Activated T-cell treated with anti-CD3 and anti-CD28 coated beads, Interleukin-2, amount 50 U/mL, for 72 hours (primary cell): ENCODE measurements at places on chromosomes 12 and 14.

DNA sequence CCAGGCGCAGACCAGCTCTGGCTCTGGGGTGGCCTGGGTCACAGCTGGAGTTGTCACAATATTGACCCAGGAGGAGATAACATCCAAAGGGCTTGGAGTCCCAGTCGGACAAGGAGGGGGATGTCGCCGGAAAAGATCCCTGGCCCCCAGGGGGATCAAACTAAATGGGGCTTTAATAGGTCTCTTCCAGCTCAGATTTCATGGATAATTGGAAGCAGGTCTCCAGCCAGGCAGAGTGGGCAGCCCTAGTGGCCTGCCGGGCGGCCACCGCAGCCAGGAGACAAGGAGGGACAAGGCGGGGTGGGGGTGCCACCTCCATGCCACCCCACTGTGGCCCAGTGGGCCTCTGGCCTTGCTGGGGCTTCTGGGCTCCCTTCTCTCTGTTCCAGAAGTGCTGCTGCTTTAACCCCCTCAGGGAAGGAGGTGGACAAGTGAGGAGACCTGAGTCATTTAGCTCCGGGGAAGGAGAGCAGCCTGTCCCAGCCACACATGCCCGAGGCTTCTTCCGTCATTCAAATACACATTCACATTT lies 23.1 kb upstream of the PGF start:
- no peak for DNase-seq

DNA sequence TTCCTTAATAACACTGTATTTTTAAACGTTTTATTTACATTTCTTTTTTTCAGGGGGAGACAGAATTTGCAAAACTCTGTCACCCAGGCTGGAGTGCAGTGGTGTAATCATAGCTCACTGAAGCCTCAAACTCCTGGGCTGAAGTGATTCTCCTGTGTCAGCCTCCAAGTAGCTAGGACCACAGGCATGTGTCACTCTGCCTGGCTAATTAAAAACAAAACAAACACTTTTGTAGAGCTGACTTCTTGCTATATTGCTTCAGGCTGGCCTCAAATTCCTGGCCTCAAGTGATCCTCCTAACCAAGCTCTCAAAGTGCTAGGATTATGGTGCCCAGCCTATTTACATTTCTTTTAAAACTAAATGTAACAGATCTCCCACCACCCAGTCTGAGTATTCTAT lies 12.7 kb downstream of the CPSF6 start:
- peak; percentile 11 for DNase-seq

GRCh38 chr12:126067626-126068329 lies 1002.5 kb downstream of the AACS start:
- DNase-seq = no peak

GRCh38 chr14:30991408-30991807 lies 34.0 kb upstream of the AP4S1 start:
- no peak for DNase-seq

DNA sequence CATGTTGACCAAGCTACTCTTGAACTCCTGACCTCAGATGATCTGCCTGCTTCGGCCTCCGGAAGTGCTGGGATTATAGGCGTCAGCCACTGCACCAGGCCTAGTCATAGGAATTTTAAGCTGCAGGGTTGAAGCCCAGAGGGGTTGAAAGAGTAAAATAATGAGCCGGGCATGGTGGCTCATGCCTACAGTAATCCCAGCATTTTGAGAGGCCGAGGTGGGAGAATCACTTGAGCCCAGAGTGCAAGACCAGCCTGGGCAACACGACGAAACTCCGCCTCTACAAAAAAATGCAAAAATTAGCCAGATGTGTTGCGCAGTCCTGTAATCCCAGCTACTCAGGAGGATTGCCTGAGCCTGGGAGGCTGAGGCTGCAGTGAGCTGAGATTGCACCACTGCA lies 69.6 kb downstream of the GALNT8 start:
- DNase-seq = no peak

DNA sequence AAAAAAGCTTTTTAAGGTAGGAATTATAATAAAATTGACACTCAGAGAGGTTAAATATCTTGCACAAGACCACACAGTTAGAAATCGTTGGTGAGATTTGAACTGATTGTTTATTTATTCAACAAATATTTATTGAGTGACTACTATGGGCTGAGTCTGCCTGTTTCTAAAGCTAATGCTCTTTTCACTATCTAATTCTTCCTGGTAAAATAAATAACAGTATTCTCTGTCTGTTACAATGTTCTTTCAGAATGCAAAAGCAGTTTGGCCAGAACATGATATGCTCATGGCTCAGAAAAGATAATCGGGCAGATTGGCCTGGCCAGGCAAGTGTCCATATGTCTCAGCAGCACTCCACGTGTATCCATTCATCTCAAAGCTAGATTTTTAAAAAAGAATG lies 82.0 kb downstream of the BTG1 start:
- no peak for DNase-seq

GRCh38 chr12:110744601-110745264 lies 2.0 kb upstream of the PPP1CC start:
- DNase-seq = no peak

GRCh38 chr12:62659453-62660295 lies 193.0 kb downstream of the MON2 start:
- no peak for DNase-seq

DNA sequence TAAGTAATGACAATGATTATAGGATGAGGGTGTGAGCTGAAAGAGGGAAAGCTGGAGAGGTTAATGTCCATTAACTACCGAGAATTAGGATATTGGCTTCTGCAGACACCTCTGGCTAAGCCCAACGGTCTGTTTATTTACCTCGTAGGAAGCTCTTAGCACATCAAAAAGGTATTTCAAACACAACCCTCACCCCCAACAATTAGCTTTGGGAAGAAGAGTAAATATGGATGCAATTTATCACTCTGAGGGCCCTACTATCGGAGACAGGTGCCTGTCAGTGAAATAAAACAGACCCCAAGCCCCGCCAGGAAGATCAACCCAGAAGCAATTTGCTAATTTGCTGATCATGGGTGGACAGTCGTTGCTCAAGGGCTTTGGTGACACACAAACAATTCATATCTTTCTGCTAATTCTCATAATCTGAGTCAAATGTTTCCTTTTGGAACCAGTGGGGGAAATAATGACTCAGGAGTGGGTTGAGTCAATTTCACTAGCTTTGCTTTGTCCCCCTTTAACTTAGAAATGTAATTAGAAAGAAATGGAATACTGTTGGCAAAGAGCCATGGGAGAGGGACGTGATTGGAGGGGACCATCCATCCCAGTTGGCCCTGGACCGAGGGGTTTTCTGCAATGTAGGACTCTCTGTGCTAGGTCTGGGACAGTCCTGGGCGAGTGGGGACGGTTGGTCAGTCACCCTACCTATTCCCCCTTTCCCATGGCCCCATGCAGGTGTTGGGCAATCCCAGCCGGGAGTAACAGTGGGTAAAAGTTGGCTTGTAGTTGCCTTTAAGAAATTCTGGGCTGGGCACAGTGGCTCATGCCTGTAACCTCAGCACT lies 99.1 kb upstream of the MED13L start:
- DNase-seq = peak; percentile 11

- DNase-seq = peak; percentile 74
These were observed at the start of gene CPNE6 for GRCh38 chr14:24071144-24071697. TSS of gene CPNE6 (plus strand) at chr14:24071562. CDS start at chr14:24072937, 1,375 bp downstream.

- no peak for DNase-seq
These were observed 787.2 kb downstream of the GALC start for GRCh38 chr14:87205811-87206210.

DNA sequence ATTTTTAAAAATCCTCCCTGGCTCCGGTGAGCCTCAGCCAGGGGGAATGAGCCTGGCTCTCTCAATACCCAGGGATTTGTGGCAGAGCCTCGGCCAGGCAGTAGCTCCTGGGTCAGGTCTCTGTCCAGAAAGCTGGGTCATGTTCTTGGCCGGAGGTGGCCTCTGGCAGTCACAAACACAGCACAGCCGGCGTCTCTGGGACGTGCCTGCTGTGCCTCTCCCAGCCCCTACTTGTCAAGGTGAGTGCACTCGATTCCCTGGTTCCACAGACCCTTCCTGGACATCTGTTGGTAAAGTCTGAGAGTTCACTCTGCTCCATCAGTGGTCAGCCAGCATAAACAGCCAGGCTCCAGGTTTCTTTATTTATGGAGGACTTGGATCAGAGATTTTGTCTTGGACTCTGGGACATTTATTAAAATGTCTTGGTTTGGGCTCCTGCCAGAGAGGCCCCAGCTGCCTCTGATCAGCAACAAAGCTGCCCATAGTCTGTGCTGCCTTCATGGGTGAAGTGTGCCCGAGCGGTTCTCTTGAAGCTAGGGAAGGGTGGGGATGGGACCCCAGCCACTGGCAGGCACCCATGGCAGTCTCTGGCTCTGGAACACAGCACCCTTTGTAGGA lies 56.7 kb downstream of the DGLUCY start:
- DNase-seq = no peak

- DNase-seq = no peak
These were observed 16.5 kb downstream of the EID3 start for GRCh38 chr12:104319918-104320626.

DNA sequence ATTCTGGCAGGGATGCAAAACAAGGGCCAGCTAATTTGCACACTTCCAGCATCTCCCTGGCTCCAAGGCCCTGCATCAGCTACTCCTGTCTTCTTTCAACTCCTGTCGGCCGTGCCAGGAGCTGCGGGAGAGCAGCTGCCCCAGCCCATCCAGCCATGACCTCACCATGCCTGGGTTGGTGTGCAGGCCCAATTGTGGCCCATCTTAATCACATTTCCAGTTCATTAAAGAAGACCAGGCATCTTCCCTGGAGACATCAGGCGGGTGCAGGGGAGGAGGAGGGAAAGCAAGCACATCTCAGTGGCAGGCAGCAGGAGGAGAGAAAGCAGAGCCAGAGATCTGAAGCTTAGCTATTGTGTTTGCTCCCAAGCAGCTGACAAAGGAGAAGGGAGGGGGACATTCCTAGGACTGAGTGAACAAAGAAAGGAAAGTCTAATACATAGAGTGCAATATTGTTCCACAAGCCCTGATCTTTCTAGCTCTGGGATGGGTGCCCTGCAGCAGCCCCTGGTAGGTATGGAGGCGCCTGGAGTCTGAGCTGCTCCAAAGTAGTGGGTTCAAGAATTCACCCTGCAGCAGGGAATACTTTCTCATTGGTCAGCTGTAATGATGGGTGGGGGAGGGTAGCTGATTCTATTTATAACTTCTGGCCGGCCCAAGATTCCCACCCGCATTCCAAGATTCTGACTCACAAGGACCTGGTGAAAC lies 40.1 kb downstream of the VWF start:
- no peak for DNase-seq

DNA sequence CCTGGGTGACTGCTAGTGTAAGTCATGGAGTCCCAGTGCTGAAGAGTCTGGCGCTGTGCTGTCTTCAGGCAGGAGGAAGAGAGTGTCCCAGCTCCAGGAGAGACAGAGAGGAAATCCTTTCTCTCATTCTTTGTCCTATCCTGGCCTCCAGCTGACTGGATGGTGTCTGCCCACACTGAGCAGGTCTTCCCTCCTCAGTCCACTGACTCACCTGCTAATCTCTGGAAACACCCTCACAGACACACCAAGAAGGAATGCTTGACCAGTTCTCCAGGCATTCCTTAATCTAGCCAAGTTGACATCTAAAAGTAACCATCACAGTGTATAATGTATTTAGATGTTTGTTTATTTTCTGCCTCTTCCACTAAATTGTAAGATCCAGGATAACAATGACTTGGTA lies 53.9 kb downstream of the EMP1 start:
- no peak for DNase-seq

- DNase-seq = no peak
These were observed 16.2 kb downstream of the PSMC1 start for GRCh38 chr14:90272523-90272922.

GRCh38 chr14:96251656-96252155 lies 4.3 kb upstream of the BDKRB1 start:
- DNase-seq = no peak

- DNase-seq = no peak
These were observed 46.3 kb upstream of the ATP2A2 start for GRCh38 chr12:110234755-110235154.

GRCh38 chr12:51643951-51644350 lies 52.9 kb downstream of the SCN8A start:
- DNase-seq = no peak

DNA sequence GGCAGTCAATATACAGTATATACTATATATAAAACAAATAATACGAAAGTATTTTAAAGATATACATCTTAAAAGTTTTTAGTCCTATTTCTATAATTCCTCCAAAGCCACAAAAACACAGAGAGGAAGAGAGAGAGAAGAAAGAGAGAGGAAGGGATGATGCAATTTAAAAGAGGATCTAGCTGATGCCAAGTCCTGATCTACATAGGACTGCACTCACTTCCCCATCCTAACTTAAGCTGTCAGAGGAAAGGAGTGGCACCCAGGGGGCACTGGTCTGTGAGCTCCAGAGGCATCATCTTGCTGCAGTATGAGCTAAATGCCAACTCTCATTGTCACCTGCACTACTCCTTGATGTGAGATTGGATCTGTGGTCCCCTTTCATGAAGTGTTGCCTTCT lies 95.8 kb downstream of the C12orf42 start:
- no peak for DNase-seq

- no peak for DNase-seq
These were observed 16.0 kb upstream of the DIP2B start for GRCh38 chr12:50488801-50489200.

GRCh38 chr12:1857821-1858220 lies 37.5 kb downstream of the LRTM2 start:
- DNase-seq = no peak

DNA sequence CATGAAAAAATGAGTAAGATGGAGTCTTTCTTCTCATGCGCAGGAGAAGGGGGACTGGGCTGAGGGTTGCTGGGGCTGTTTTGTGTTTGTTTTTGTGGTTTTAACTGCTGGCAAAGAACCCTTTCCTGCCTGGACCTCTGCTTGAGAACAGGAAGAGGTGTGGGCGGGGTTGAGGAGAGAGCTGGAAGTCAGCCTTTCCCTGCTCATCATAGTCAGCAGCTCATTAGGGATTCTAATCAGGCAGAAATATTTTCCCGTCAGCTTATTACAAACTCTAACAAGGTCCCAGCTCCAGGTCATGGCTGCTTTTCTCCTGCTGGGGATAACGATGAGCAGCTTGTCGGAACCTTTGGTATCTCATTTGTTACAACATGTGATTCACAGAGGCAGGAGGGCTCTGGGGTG lies 185.0 kb upstream of the NRXN3 start:
- no peak for DNase-seq

DNA sequence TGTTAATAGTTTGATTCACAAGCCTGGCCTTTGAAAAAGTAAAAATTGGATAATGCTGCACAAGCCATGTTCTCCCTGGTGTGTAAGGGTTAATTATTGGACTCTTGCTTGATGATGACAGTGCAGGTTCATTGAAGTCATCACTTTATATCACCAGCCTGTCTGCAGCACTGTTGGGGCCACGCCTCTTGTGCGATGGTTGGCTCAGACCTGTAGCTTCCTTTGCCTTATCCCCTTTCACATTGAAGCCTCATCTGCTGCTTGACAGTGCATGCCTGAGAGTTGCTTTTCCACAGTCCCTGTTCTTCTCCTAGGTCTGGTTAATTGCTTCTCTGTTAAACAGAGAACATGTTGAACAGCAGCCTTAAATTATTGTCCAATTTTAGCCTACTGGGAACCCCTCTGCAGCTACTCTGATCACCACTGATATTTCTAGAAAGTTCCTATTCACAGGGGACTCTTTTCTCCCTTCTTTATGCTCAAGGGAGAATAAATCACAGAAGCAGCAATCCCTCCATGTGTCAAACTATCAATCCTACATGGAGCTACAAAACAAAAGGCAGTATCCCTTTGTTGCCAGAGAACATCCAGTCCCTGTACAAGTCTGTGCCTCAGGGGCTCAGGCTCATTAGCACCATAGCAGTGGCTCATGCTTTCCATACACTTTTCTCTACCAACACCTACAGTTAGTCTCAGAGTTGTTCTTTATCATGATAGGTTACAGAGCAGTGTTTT lies 322.1 kb downstream of the RGS6 start:
- no peak for DNase-seq

- DNase-seq = no peak
These were observed 22.8 kb upstream of the MMP17 start for GRCh38 chr12:131805421-131805820.

GRCh38 chr12:72075401-72075800 lies 136.8 kb downstream of the TPH2 start:
- DNase-seq = no peak
